Smooth muscle cell of the pulmonary artery (primary cell): ENCODE measurements at places on chromosomes 1 and 21. TPM values are rescaled to one million over a fixed set of nuclear protein-coding genes. Genes with fewer than 3 reads are reported as not detected.

SIM2 gene
- total RNA-seq = under 0.01 and 0.13 TPM in 2 replicates

CD84 gene
- total RNA-seq = not detected in 2 replicates

MPZ gene
- 0.89 and 2.2 TPM in 2 replicates for total RNA-seq

KLF17 gene
- total RNA-seq = 0.13 TPM in 2 replicates

TBX15 gene
- 0.30 and 2.9 TPM in 2 replicates for total RNA-seq

ABCG1 gene
- 1.0 and 3.3 TPM in 2 replicates for total RNA-seq

HES2 gene
- 0.26 and 0.59 TPM in 2 replicates for total RNA-seq

TAS1R3 gene
- total RNA-seq = 0.23 and 0.26 TPM in 2 replicates

SHE gene
- 0.07 TPM in 2 replicates for total RNA-seq

CRNN gene
- not detected in 2 replicates for total RNA-seq

GPR89B gene
- total RNA-seq = 13.9 and 14.8 TPM in 2 replicates

SMIM1 gene
- total RNA-seq = 0.78 and 1.3 TPM in 2 replicates

CFHR3 gene
- not detected in 2 replicates for total RNA-seq

AZIN2 gene
- 6.9 and 9.2 TPM in 2 replicates for total RNA-seq

RNU1-1 gene
- total RNA-seq = under 0.01 TPM in 2 replicates

FCER1A gene
- not detected in 2 replicates for total RNA-seq

NEXN gene
- 10.4 and 13.0 TPM in 2 replicates for total RNA-seq

DYNLT5 gene
- 0.46 and 0.65 TPM in 2 replicates for total RNA-seq

SLC9C2 gene
- 0.03 TPM in 1 of 2 replicates, not detected in the other for total RNA-seq

CLCA1 gene
- not detected in 2 replicates for total RNA-seq
